ENCODE measurements at places on chromosomes 7 and 10. TPM values are rescaled to one million over a fixed set of nuclear protein-coding genes. Genes with fewer than 3 reads are reported as not detected.
A peak's percentile ranks its signal among the peaks of the same experiment; 100 is the strongest.

Gene MACROH2A2
- 0.99 TPM for total RNA-seq

Gene CNNM1
- total RNA-seq = 4.2 TPM

- H3K36me3 ChIP-seq = no peaks in the 10 kb centered on the region
- peak; percentile 11 for DNase-seq
- H3K27ac ChIP-seq = peak overlapping the region; percentile 44
- no peak overlapping the region for H3K4me3 ChIP-seq
- H3K27me3 ChIP-seq = no peaks in the 10 kb centered on the region
- peaks cover 13% of the 10 kb centered on the region for H3K4me1 ChIP-seq
Observed at GRCh38 chr10:72124989-72125388, 36.6 kb upstream of the SPOCK2 start.

DNA sequence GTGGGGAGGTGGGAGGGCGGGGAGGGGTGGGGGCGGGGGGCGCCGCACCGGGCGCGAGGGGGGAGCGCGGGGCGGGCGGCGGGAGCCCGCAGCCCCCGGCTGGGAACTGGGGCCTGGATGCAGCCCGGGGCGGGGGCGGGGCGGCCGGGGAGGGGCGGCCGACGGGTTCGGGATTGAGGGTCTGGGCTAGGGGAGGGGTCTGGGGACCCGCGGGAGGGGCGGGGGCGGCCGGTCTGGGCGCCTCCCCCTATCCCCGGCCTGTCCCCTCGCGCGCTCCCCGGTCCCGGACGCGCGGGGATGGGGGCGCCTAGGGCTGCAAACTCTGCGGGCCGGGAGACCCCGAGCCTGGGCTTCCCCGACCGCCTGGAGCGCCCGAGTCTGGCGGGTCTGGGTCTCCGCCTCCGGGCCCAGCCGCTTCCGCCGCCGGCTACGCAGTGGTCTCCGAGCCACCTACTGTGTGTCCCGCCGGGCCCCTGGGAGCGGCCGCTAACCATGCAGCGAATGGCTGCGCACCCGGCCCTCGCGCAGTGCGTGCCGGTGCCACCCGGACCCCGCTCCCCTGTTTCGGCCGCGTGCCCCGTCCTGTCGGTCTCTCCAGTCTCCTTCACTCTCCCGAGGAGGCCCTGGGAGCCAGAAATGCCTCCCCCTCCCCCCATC, 375 bp upstream of the FGF8 start:
- H3K27ac ChIP-seq = no peak overlapping the region
- H3K36me3 ChIP-seq = no peaks in the 10 kb centered on the region
- H3K4me3 ChIP-seq = no peak overlapping the region
- H3K27me3 ChIP-seq = peaks cover 38% of the 10 kb centered on the region
- DNase-seq = no peak

- H3K4me1 ChIP-seq = peaks cover 67% of the 10 kb centered on the region
- DNase-seq = no peak
- peak overlapping the region; percentile 33 for H3K27ac ChIP-seq
- H3K4me3 ChIP-seq = no peak overlapping the region
- no peaks in the 10 kb centered on the region for H3K27me3 ChIP-seq
- peaks cover 31% of the 10 kb centered on the region for H3K36me3 ChIP-seq
Observed at GRCh38 chr10:4249841-4250586, 465.0 kb upstream of the KLF6 start.

GRCh38 chr7:6310271-6310993, 38.0 kb upstream of the CYTH3 start:
- H3K27me3 ChIP-seq = no peaks in the 10 kb centered on the region
- DNase-seq = no peak
- H3K4me3 ChIP-seq = no peak overlapping the region
- H3K27ac ChIP-seq = no peak overlapping the region
- peaks cover 29% of the 10 kb centered on the region for H3K4me1 ChIP-seq
- no peaks in the 10 kb centered on the region for H3K36me3 ChIP-seq

- no peaks in the 10 kb centered on the region for H3K36me3 ChIP-seq
- H3K4me1 ChIP-seq = no peaks in the 10 kb centered on the region
Observed at GRCh38 chr10:6996431-6996830, 414.4 kb downstream of the SFMBT2 start.
